ENCODE measurements at places on chromosomes 7 and 10. TPM values are rescaled to one million over a fixed set of nuclear protein-coding genes. Genes with fewer than 3 reads are reported as not detected.

Gene CAMK2B
- total RNA-seq = 0.06 TPM

Gene TAS2R5
- total RNA-seq = not detected

Gene STEAP1B
- not detected for total RNA-seq

Gene ENTPD7
- total RNA-seq = 8.0 TPM

DNA sequence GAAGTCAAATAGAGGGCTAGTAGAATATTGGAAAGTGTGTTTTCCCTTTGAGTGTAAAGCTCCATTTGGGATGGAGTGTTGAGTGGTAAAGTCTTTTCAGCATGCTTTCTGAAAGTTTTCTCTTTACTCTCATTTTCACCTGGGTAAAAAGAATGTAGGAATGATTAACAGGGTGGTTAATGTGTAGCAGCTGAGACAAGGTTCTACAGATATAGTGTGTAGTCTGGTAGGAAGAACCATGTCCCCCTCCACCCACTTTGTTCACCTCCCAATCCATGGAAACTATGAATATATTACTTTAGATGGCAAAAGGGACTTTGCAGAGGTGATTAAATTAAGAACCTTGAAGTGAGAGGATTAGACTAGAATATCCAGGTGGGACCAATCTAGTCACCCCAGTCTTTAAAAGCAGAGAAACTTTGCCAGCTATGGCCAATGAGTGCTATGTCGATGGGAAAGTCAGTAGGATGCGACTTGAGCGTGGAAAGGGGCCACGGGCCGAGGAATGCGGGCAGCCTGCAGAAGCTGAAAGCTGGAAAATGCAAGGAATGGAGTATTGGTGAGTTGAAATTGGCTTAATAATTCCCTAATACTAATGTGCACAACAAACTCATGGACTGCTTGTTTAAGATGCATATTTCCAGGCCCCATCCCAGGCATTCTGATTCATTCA lies 166.3 kb upstream of the AHR start:
- no peak for DNase-seq

DNA sequence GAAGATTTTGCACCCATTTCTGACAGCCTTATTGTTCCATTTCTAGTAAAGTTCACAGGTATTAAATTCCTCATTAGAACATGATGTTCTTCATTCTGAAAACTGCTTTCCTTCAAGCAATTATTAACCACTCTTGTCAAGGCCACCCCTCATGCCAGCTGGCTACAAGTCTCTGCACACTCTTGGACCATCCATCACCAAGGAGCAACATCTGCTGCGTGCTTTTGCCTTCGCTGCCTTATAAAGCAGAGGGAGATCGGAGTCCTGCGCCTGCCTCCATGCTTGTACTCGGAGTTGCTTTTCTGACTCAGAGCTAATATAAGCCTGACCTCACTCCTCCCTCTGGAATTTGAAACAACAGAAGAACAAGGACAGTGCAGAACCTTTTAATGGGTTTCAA lies 529.9 kb upstream of the DPP6 start:
- no peak for DNase-seq

All from LHCN-M2 (cell line).